Caudate nucleus (tissue), 63 donors: ENCODE measurements at places on chromosomes 12 and 14.

DNA sequence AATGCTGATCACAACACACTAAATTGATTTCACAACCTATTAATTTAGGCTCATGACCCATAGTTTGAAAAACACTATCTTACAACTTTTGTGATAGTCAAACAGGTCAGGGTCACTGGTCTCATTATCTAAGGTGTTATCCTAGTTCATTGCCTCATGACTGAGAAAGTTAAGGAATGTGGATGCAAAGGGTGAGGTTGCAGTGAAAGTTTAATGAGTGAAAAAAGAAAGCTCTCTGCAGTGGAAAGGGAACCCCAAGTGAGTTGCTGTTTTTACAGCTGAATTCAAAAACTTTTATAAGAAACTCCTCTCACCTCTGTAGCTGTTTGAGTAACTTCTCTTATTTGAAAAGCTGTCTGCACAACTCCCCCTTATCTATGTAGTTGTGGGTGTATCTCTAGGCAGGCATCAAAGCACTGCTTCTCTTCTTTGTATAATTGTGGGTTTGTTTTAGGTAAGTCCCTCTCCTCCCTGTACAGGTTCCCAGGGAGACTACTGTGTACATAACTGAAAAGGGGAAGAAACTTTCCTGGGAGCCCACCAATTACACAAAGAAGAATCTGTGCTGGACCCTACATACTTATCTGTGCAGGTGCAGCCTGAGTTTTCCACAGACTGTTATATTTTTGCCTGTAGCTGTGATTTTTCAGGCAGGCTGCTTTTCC is 18.9 kb downstream of the DNAL1 start:
- DNase-seq, result no peak

- no peak for DNase-seq
Observed at GRCh38 chr14:31414190-31414833, 6.0 kb downstream of the HEATR5A start.

DNA sequence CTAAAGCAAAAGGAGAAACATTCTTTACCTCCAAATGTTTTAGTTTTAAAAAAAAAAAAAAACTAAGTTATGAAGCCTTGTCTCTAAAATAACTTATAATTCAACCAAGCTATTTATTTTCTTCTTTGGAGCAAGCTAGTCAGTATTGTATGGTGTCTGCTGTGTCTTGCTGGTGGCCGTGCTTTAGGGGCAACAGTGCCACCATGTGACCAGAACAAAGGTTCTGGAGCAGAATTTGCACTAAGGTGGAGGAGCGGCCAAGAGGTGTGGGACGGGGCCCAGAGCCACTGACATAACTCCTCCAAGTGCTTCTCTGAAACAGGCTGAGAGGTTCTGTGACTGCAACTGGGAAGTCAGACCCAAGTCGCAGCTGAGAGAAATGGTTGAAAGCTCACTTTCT is 4.5 kb downstream of the FICD start:
- no peak for DNase-seq

GRCh38 chr14:48771717-48772116 is 814.5 kb downstream of the RPS29 start:
- no peak for DNase-seq

- DNase-seq, result no peak
Observed at GRCh38 chr14:104758981-104759969, 6.3 kb downstream of the SIVA1 start.

GRCh38 chr14:72539661-72540315 is 354.1 kb downstream of the DPF3 start:
- DNase-seq, result no peak

DNA sequence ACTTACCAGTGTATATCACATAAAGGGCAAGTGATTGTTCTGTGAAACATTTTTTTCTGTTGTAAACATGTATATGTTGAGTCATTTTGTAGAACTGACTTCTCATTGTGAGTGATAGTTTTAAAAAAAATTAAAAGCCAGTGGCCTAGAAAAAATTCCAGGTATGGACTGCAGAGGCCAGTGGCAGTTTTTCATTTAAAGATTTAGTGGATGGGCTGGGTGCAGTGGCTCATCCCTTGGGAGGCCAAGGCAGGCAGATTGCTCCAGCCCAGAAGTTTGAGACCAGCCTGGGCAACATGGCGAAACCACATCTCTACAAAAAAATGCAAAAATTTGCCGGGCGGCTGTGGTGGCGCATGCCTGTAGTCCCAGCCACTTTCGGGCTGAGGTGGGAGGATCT is 84.7 kb upstream of the MDM1 start:
- no peak for DNase-seq
